T-helper 17 cell (primary cell): ENCODE measurements at places on chromosomes 6 and 20.

- DNase-seq, result no peak
Measured at GRCh38 chr6:165034271-165034741, 275.1 kb downstream of the C6orf118 start.

- no peak for DNase-seq
Measured at GRCh38 chr20:11204926-11205768, 531.3 kb upstream of the JAG1 start.

- no peak for DNase-seq
Measured at GRCh38 chr20:33908868-33909267, 84.8 kb upstream of the RALY start.

GRCh38 chr6:28734443-28734959 is 189.3 kb downstream of the TRIM27 start:
- no peak for DNase-seq

DNA sequence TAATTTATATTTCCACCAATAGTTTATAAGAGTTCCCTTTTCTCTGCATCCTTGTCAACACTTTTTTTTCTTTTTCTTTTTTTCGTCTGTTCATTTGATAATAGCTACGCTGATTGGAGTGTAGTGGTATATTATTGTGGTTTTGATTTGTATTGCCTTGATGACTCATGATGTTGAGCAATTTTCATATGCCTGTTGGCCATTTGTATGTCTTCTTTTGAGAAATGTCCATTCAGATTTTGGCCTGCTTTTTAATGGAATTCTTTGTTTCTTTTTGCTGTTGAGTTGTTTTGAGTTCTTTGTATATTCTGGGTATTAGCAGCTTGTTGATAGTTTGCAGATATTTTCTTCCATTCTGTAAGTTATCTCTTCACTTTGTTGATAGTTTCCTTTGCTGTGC is 773.4 kb downstream of the KIF16B start:
- DNase-seq, result no peak

DNA sequence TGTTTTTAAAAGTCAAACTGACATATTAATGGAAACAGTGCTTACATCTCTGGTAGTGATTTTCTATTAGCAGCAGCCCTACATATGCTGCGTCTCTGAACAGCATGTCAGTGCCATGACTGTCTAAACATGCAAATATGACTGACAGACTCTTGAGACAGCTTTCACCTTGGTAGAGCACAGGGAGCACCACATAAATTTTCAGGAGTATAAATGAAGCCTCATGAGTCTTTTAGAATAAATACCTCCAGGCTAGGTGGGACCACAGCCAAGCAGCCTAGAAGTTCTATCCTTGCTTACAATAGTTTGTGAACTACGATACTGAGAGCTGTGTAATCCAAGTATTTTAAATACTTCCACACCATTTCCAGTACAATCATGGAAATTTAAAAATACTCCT is 410.7 kb upstream of the RUNX2 start:
- no peak for DNase-seq

GRCh38 chr6:7528565-7528964 is 12.9 kb upstream of the DSP start:
- no peak for DNase-seq

- no peak for DNase-seq
Measured at GRCh38 chr20:60403105-60403741, 445.0 kb downstream of the CDH26 start.

DNA sequence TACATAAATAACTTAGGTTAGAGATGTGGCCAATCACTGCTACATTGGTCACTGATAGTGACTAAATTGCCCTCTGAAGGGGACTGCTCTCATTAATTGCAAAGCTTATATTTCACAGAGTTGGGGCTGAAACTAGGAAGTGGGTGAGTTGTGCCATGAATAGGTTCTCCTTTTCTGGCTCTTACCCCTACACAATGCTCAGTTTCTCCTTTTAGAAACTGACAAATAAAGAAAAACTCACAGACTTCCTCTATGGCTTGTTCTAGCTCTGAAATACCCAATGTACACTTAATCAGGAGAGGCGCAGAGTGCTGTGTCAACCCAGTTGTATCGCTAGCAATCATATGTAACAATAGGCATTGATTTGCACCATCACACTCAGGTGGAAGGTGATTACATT is 41.2 kb upstream of the PROKR2 start:
- DNase-seq, result no peak

- no peak for DNase-seq
Measured at GRCh38 chr6:53059648-53060589, 5.3 kb upstream of the FBXO9 start.
